ENCODE measurements at places on chromosomes 2 and 18. TPM values are rescaled to one million over a fixed set of nuclear protein-coding genes. Genes with fewer than 3 reads are reported as not detected.
A peak's percentile ranks its signal among the peaks of the same experiment; 100 is the strongest.

GRCh38 chr18:63162271-63163014 lies 157.1 kb downstream of the BCL2 start:
- DNase-seq = no peak

DNA sequence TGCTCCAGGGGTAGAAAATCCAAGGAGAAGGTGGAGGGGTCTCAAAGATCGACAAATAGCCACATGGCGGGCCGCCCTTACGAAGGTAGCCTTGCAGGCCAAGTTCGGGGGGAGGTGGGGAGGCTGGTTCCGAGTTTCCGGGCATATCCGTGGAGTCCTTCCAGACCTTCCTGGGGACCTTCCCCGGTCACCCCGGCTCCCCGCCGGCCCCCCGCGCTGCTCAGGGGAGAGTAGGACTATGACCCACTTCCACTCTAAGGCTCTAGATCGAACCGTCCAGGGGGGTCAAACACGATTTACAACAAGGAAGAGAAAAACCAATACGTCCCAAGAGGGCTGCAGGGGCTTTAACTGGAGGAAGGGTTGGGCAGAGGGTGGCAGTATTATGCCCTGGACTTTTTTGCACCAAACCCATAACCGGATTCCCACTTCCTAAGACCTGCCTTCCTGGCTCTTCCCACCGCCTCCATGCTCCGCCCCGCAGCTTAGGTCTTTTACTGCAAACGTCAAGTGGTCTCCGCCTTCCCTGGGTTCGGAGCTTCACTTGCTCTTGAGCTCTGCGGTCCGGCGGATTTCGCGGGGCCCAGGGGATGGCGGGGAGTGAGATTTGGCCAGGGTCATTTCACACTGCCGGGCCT lies 779 bp upstream of the LYPD6 start:
- DNase-seq = peak; percentile 79

GRCh38 chr2:217954051-217954450 lies 48.7 kb downstream of the TNS1 start:
- no peak for DNase-seq

MYO7B gene
- total RNA-seq = 0.03 TPM

GRCh38 chr2:7609556-7609955 lies 692.3 kb downstream of the RNF144A start:
- no peak for DNase-seq

LYG1 gene
- 0.53 TPM for total RNA-seq

GRCh38 chr2:230068651-230069055 lies at the start of gene SLC16A14:
TSS of gene SLC16A14 (minus strand) at chr2:230068924. CDS start at chr2:230059352, 9,572 bp downstream.
- DNase-seq = peak; percentile 52

DNA sequence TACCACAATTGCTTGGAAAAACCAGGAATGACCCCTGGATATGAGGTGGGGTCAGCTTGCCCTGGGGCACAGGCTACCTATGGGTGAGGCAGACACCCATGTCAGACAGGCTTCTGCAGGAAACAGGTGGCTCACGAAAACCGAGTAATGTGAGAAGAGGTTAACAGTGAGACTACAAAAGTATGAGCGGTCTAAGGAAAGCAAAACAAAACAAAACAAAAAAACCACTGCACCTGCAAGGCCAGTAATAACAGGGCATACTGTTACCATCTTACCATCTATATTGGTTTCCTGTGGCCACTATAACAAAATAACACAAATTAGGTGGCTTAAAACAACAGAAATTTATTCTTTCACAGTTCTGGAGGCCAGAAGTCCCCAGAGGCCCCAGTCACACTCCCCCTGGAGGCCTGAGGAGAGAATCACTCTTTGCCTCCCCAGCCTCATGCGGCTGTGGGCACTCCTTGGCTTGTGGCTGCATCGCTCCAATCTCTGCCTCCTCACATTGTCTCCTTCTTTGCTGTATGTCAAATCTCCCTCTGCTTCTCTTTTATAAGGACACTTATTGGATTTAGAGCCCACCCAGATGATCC lies 86.6 kb upstream of the EPC2 start:
- DNase-seq = no peak

DNA sequence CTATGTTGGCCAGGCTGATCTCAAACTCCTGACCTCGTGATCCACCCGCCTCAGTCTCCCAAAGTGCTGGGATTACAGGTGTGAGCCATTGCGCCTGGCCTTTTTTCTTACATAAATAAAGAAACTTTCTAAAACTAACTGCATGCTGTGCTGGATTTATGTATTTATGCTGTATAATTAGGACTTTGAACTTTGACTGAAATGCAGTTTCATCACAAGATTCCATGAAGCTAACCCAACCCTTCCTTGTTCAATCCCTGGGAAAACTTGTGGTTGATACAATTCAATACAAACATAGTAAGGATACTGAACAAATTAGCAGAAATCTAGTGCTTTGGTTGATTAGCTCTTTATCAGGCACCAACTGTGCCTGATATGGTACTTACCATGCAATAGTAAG lies 20.9 kb upstream of the SLC35F5 start:
- DNase-seq = no peak

DNA sequence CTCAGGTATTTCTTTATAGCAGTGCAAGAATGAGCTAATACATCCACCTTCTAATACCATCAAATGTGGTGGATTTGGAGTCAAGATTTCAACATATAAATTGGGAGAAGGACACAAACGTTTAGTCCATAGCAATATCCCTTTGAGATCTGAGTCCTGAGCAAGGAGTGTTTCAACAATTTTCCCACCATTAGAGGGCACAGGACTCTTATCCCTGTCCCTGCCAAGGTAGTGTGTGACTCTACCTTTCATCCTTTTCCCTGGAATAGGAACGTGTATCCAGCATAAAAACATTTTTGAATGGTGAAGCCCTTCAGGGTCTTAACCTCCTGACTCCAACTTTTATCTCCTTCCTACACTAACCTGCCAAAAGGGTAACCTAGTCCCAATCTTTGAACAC lies 181.3 kb upstream of the SRD5A2 start:
- no peak for DNase-seq

DNA sequence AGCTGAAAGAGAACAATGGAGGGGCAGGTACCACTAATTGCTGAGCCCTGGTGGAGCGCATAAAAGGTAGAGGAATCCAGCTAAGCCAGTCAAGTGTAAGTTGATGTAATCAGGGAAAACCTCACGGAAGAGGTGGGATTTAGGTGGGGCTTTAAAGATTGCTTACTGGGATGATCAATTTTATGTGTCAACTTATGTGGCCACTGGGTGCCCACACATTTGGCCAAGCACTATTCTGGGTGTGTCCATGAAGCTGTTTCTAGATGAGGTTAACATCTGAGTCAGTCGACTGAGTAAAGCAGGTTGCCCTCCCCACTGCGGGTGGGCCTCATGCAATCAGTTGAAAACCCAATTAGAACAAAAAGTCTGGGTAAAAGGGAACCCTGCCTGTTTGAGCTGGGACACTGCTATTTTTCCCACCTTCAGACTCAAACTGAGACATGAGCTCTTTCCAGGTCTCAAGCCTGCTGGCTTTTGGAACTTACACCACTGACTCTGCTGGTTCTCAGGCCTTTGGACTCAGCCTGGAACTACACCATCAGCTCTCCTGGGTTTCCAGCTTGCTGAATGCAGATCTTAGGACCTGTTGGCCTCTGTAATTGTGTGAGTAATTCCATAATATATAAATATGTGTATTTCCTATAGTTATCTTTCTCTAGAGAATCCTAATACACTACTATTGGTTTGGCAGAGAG lies 67.3 kb downstream of the MYO5B start:
- DNase-seq = no peak

GRCh38 chr2:3644891-3645605 lies 13.0 kb upstream of the ALLC start:
- no peak for DNase-seq

GRB14 gene
- total RNA-seq = 3.4 TPM

DNA sequence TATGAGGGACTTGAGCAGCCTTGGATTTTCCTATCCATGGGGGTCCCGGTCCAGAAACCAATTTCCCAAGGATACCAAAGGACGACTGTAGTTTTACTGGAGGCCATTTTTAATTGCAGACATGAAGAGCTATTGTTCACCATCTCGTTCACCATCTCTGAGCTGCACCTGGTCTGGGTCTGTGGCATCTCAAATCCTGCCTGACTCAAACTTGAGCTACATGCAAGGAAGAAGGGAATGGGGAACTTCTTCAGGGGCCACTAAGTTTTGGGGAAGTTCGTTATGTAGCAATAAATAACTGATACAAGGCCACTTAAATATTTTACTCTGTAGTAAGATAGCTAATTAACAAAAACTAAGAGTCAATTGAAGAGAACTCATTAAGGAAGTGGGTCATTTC lies 2.1 kb upstream of the SMCHD1 start:
- peak; percentile 9 for DNase-seq

GRCh38 chr2:179057737-179058136 lies 7.8 kb upstream of the CCDC141 start:
- DNase-seq = peak; percentile 69

SCYGR1 gene
- not detected for total RNA-seq

CYP20A1 gene
- total RNA-seq = 17.8 TPM

DNA sequence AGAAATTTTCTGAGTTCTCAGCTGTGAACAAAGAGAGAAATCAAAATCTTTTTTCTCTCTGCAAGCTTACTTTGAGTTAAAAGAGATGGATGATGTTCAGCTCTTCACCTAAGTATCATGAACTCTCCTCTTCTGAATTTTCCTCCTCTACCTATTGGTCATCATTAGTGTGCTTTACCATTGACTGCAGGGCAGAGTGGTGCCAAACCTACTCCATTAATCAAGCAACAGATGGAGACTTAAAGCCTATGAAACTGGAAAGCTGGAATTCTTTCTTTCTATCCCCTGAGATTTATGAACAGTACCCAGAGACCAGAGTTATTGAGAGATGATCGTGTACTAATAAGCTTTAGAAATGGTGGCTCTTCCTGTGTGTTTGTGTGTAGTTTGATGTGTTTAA lies 31.3 kb upstream of the LINC00305 start:
- DNase-seq = no peak

ATP6V1B1 gene
- 0.99 TPM for total RNA-seq

DNA sequence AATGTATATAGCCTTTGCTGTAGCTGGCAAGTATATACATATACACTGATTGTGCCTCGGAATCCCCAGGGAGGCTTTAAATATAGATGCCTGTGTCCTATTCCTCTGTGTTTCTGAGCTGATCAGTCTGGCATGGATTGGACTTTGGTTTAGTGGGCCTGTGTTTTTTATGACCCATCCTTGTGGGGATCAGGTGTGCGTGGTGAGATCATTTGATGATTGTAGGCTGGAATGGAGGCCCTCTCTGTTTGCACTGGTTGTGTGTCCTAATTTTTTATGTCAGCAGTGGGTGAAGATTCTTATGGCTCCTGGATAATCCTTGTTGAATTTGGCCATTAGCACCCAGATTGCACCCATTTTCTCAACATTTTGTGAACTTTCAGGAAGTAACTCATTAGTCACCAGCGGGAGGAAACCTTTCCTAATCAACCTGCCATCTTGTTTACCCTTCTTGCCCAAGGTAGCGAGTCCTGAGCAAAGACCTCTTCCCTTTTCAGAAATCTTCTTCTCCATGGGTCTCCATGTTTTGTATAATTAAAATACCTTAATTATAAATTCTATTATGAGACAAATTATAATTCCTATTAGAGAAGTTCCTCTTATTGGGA lies 75.8 kb downstream of the UGGT1 start:
- DNase-seq = no peak

GRCh38 chr2:65782186-65782585 lies 349.8 kb upstream of the SPRED2 start:
- DNase-seq = no peak

NETO1 gene
- total RNA-seq = 0.71 TPM

CCDC102B gene
- 14.1 TPM for total RNA-seq

DNA sequence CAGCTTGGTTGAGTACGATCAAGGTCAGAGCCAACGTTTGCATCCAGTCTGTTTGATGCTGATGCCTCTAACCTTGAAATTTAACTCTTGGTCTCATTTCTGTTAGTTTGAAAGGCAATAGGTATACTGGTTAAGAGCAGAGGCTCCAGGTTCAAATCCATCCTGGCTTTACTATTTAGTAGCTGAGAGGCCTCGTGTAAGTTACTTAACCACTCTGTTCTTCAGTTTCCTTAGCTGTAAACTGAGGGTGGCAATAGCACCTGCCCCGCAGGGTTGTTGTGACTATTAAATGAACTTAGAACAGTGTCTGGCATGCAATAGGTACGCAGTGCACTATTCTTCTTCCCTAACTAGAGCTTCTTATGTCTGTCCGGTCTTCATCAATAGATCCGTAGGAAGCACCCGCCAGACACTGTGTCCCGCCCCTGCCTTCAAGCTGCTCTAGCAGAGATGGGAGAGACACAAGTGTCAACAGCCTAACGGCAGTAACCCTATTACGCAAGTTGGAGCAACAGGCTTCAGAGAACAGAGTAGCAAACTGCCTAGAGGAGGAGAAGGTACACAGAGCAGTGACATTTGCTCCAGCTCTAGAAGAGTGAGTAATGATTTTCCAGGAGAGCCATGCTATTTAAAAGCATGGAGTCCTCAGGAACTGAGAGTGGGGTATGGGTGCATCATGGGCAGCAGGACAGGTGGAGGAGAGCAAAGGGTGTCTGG lies 62.7 kb upstream of the ST3GAL5 start:
- DNase-seq = no peak

DNA sequence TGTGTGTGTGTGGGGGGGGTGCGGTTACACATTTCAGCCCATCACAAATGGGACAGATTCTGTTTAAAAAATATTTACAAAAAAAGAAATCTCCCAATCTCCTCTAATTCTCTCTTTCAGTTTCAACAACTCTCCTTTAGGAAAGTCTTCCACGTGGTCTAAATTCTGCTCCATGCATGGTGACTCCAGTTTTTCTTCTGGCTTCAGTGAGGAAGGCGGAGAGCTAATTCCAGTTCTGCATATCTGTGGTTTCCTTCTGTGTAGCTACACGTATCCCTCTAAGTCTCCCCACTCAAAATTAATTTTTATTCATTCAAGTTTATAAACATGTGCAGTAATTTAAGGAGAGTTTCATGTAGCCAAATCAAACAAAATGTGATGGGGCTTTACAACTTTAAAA lies 111.6 kb downstream of the SLC4A3 start:
- DNase-seq = no peak

- no peak for DNase-seq
These were observed 101.9 kb downstream of the USP40 start for GRCh38 chr2:233464531-233465240.

DNA sequence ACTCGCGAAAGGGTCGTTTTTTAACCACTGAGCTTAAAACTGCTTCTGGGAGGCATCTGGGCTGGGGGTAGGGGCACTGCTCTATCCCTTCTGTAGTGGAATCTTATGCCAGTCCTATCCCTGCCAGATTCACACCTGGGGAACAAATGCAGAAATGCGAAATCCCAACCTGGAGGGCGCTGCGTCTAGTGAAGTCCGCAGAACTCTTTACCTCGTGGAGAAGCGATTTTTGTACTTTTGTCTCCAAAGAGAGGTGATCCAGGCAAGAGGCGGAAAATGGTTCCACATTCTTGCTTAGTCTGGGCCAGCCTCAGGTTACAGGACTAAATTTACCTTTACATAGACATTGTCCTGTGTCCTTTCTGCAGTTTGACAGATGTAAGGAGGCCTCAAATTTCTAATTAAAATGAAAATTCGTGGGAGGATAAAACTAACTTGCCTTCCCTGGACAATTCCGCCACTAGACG lies 10.4 kb downstream of the TBR1 start:
- peak; percentile 34 for DNase-seq

- DNase-seq = peak; percentile 52
These were observed 31.3 kb upstream of the SSB start for GRCh38 chr2:169767243-169767888.

ATL2 gene
- 158 TPM for total RNA-seq

- no peak for DNase-seq
These were observed 151.9 kb downstream of the ATP9B start for GRCh38 chr18:79221136-79221535.

Measured in neural progenitor cell (in vitro differentiated cells).